Foreskin fibroblast (primary cell): ENCODE measurements at places on chromosomes 7 and 10.
A peak's percentile ranks its signal among the peaks of the same experiment; 100 is the strongest.

DNA sequence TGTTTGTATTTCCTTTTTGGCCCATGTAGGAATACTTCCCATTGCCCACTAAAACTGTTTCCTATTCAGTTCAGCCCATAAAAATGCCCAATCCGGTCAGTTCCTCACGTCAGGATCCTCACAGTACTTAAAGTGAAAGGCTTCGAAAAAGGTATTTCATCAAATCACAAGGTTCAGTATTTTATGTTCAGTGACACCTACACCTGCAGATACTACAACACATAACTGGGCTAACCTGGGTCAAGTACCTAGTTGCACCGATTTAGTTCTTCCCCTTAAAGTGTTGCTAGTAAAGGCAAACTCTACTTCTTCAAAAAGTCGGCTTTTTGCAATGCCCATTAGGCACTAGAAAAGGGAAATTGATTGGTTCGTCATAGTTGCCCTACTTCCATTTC is 1.1 kb downstream of the SNX13 start:
- peak; percentile 65 for DNase-seq

- DNase-seq, result no peak
These were observed 619.6 kb downstream of the ARL4A start for GRCh38 chr7:13307040-13307439.

DNA sequence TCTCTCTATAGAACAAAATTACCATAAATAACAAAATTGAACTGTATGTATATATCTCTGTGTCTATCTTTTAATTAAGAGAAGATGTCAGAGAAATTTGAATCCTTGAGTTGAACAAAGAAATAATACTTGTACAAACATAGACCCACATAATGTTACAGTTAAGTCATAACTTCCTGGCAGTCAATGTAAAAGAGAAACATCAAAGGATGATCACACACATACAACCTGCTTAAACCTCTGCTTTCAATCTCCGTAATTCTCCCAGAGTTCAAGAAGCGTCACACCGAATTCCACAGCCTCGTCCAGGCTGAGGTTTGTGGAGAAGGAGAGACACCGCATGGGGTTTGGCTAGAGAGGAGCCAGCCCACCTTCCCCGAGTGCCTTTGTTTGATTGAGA is 40.1 kb upstream of the LRRC4 start:
- DNase-seq, result no peak

DNA sequence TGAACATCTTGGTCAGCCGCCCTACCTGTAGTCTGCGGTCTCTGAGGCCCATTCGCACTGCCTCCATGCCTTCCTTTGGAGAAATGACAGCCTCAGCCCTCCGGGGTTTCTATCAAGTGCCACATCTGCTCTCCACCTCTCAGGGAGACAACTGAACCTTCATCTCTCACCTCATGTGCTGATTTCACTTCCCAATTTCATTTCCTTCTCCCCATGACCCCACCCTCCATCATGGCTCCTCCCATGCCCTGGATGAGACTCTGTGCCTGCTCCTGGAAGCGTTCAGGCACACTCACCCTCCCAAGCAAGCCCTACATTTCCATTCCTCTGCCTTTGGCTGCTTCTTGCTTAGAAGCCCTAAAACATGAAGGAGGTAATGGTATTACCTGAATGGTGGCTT is 7.8 kb upstream of the SCD start:
- no peak for DNase-seq

GRCh38 chr10:1499359-1499957 is 237.9 kb downstream of the ADARB2 start:
- DNase-seq, result no peak

DNA sequence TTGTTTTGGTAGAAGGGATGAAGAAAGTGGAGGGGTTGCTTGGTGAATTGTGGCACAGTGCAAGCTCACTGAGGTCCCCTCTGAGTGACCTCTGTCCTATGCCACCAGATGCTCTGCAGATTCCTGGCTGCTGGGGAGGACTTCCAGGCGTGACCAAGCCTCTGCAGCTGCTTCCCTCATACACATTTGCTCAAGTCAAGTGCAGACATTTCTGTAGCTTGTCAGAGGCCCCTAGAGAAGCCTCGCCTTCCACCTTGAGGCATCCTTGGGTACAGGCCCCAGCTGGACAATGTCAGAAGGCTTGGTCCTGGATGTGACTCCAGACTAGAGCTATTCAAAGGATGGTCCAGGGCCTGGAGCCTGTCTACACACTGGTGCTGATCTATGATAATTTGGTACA is 464.2 kb downstream of the PLXNA4 start:
- no peak for DNase-seq

DNA sequence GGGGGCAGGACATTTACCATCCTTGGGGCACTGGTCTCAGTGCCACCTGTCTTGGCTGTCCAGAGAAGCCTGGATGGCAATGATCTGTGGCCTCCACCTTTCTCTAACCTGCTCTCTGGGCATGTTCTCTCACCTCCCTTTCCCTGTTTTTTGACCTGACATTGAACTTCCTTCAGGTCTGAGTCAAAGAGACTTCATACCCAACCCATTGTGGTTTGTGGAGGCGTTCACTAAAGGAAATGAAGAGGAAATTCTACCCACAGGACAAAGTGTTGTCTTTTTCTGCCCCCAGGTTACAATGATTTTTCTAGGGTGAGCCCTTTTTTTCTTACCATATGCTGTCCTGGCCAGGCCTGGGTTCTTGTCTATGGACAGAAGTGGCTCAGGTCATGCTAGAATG is 76.6 kb downstream of the CYP26A1 start:
- DNase-seq, result peak; percentile 35

DNA sequence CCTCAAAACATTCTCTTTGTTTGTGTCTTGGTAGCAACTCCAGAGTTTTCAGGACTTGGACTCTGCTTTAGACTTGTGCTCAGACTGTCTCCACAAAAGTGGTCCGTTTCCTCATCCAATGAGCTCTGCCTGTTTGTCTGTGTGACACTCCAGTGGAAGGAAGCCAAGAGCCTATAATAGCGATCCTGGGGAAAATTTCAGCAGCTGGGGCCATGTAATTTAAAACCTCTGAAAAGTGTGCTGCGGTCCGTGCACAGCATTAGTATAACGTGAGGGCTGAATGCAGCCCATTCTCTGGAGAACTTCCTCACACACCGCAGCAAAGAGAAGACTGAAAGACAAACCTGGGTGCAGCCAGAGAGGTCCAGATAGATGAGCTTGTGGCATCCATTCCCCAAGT is at the start of gene LRRC17:
LRRC17 (plus strand) TSS at position 259 of the 400 bp plus-strand sequence. CDS start 20,914 bp downstream, outside the sequence.
- DNase-seq, result peak; percentile 93

DNA sequence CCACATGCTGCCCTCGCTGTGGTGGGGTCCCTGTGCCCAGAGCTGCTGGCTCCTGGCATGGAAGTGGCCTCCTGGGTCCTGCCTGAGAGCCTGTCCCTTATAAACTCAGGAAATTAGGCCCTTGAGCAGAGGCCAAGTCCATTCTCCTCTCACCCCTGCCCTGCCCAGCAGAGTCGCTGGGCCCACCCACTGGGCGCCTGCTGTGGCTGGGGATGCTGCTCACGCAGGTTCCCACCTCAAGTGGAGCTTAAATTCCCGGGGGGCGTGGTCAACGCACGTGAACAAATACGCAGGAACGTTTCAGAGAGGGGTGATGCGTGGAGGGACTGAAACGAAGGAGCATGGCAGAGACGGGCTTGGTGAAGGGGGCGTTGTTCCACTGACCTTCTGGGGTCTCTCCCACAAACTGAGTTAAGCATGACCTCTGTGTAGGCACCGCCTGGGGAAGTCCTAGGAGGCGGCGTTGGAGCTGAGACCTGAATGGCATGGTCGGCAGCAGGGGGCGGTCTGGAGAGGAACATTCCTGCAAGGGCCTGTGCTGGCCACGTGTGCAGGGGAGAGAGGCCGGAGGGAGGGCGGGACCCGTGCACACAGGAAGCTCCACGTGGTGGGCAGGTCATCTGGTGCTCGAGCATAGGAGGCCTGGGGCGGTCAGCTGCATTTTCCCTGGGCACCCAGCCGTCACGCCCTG is 27.9 kb downstream of the FAM20C start:
- peak; percentile 76 for DNase-seq

DNA sequence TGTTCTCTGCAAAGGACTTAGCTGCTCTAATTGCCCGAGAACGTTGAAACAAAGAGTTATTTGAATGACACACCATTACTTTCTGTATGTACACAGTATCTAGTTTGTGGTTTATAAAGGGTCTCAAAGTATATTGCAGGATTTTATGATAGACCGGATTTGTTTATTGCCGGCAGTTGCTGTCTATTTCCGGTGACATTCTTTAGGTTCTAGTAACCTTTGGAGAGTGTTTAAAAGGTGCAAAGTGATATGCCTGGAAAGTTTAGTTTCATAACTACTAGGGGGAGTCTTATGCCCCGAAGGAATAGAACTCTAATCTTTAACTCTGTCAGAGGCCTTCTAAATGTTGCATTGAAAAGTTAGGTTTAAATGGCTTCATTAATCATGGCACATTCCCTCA is 63.8 kb downstream of the PAPSS2 start:
- DNase-seq, result no peak

DNA sequence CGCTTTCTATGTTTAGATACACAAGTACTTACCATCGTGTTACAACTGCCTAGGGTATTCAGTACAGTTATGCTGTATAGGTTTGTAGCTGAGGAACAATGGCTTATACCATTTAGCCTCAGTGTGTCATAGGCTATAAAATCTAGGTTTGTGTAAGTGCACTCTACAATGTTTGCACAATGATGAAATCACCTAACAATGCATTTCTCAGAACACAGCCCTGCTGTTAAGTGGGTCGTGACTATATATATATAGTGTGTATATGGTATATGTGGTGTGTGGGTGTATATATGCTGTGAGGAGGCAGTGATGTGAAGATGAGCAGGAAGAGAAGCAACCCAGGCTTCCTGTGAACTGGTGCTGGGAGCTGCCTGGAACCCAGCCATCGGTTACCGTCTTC is 65.6 kb upstream of the MKI67 start:
- no peak for DNase-seq

DNA sequence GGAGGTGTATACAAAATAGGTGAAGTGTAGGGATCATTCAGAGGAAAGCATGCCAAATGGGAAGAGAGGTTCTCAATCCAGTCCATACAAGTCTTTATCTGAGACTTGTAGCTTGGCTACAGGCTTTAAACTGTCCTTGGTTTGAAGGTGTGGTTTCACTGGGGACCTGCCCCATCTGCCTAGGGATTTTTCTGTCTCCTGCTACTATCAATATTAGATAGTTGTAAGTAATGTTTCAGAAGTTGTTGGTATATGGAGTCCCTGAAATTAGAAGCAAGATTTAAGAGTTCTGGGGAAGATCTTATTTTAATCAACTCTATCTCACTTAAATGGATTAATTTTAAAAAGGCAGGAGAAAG is 100.9 kb downstream of the ANKRD7 start:
- DNase-seq, result no peak

DNA sequence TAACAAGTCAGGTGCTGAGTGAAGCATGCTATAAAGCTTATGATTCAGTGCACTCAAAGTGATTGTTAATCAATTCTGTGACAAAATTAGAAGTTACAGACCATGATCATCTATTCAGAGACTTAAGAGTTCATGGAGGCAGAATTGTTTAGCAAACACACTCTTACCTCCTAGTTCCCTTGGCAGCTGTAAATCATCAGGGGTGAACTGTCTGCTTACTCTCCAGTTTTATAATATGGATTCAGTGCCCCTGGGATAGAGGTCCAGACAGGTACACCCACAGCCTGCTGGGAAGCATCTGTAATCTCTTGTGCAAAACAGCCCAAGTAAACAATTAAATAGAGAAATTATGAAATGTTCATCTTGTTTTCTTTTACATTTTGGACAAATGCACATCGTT is 835.0 kb upstream of the COBL start:
- no peak for DNase-seq

- no peak for DNase-seq
These were observed 217.8 kb upstream of the FRMD4A start for GRCh38 chr10:14548474-14548873.

DNA sequence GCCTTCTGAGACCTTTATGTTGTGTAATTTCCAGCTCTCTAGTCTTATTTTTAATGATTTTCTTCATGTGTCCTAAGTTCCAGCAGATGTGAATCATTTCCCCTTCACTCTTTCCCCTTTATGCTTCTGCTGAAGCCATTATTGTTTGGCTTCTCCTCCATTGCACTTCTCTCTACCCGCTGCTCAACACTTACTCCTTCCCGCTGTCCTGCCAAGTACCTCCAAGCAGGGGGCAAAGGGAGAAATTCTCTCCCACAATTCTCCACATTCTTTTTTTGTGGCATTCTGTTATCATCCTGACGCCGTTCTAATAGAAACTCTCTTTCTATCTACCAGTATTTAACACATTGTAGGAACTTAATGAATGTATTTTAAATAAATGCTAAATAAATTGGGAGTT is 388.9 kb upstream of the TPK1 start:
- DNase-seq, result no peak

- DNase-seq, result peak; percentile 76
These were observed 52.4 kb upstream of the GTF2IRD1 start for GRCh38 chr7:74401137-74401859.

DNA sequence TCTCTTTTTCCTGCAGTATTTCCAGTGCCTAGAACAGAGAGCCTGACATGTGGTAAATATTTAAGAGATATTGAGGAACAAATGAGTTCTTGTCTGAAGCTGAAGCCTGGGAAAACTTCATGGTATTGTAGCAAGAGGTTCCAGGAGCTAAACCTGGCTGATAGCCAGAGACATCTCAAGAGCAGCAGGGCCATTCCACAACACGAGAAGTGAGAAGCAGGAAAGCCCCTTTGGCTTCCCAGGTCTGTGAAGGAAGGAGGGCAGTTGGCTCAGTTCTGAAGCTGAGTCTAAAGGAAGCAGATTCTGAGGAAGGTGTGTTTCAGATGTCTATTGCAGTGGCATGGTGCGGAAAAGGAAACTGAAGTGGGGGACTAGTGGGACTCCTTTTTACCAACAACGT is 63.8 kb upstream of the FAM204A start:
- DNase-seq, result no peak

DNA sequence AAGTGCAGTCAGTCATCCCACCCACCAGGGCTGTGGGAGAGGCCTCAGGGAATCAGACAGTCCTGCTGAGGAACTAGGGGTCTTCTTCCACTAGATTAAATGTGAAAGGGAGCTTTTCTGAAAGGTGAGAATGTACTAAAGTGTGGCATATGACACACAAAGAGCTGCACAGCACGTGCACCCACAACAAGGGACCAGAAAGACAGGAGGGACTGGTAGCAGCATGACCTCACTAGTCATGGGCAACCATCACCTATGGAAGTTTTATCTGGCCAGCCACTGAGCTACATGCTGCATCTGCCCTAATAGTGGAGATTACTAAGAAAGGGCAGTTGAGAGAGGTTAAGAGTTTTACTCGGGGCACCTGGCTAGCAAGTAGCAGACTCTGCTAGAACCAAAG is 204.4 kb upstream of the AOAH start:
- DNase-seq, result no peak

DNA sequence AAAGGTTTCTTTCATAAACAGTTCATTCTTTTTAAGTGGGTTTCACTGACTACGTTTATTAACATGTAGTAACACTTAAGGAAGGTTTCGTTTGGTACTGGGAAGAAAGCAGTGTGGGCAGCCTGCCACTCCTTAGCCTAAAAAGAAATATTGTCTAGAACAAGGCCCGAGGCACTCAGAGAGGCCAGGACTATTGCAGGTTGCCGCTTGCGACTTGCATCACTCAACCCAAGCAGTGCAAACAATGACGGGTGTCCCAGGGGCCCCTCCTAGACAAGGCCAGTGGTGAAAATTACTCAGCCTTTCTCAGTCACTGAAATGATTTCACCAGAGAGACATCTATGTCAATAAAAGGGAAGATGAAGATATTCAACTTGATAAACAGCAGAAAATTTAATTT is 243.9 kb downstream of the SNX13 start:
- peak; percentile 54 for DNase-seq
